CD4-positive, alpha-beta memory T cell (primary cell): ENCODE measurements at places on chromosomes 5 and 9. TPM values are rescaled to one million over a fixed set of nuclear protein-coding genes. Genes with fewer than 3 reads are reported as not detected.

Gene PKD2L2
- not detected for total RNA-seq

DNA sequence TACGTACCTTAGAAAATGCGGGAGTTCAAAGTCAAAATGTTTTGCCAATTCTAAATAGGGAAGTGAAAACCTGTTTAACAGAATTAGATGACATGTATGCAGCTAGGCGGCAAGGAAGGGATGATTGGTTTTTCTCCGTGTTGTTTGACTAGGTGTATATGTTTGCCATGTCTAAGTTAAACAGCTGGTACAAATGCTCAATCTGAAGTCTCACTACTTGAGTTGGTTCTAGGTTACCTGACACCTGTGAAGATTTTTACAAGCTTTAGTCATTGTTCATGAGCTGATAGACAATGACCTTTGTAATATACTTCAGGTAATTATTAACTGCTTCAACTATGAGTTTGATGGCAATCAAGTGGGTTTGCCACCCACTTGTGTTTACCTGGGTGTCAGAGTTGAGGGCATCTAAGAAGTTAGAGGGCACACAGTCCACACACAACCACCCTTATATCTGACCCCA, 74.3 kb downstream of the SLC44A1 start:
- no peak overlapping the region for H3K27ac ChIP-seq
- H3K4me1 ChIP-seq = no peaks in the 10 kb centered on the region
- H3K36me3 ChIP-seq = no peaks in the 10 kb centered on the region

GRCh38 chr5:181166812-181167733, 19.7 kb downstream of the OR2V2 start:
- peaks cover 11% of the 10 kb centered on the region for H3K4me1 ChIP-seq
- peaks cover 45% of the 10 kb centered on the region for H3K27me3 ChIP-seq
- DNase-seq = no peak
- no peaks in the 10 kb centered on the region for H3K36me3 ChIP-seq

Gene GPR150
- 2.4 TPM for total RNA-seq

DNA sequence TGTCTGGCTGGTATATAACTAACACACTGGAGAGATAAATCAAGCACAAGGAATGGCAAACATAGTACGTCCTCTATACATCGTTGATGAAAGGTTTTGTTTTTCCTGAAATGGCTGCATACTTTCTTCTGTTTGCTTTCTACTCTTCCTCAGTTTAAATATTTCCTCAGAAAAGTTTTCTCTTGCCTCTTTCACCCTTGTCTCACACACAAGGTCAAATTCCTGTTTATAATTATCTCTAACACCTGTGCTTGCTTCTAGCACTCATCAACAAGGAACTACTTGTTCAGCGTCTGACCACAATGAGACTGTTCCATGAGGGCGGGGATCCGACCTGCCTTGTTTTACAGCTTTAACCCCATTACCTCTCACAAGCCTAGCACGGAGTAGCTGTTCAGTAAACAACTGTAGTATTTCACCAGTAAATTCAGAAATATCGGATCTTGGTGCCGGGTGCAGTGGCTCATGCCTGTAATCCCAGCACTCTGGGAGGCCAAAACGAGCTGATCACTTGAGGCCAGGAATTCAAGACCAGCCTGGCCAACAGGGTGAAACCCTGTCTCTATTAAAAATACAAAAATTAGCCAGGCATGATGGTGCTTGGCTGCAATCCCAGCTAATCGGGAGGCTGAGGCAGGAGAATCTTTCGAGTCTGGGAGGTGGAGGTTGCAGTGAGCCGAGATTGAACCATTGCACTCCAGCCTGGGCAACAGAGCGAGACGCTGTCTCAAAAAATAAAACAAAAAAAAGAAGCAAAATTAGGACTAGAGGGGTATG, 37.0 kb downstream of the NR6A1 start:
- no peak overlapping the region for H3K4me3 ChIP-seq
- no peaks in the 10 kb centered on the region for H3K36me3 ChIP-seq
- no peaks in the 10 kb centered on the region for H3K4me1 ChIP-seq
- no peak for DNase-seq
- H3K27me3 ChIP-seq = no peaks in the 10 kb centered on the region
- no peak overlapping the region for H3K27ac ChIP-seq

DNA sequence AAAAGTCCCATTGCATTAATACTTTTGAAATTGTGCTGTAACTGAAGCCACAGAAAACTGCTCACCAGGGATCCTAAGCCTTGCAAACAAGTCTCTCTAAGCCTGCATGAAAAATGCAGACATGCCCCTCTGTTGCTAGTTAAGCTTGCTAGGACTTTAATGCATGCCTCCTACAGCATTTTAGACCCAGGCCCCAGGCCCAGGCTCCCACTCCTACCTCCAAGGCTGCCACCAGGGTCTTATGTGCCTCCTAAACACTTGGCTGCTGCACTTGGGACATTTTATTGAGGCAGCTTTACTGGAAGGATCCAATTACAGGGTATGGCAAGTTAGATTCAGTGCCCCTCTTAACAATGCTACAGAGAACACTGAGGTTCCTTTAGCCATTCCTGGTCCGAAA, 467.3 kb upstream of the CLINT1 start:
- H3K27ac ChIP-seq = no peak overlapping the region
- no peaks in the 10 kb centered on the region for H3K36me3 ChIP-seq
- no peak overlapping the region for H3K4me3 ChIP-seq
- H3K27me3 ChIP-seq = no peaks in the 10 kb centered on the region
- no peaks in the 10 kb centered on the region for H3K4me1 ChIP-seq

DNA sequence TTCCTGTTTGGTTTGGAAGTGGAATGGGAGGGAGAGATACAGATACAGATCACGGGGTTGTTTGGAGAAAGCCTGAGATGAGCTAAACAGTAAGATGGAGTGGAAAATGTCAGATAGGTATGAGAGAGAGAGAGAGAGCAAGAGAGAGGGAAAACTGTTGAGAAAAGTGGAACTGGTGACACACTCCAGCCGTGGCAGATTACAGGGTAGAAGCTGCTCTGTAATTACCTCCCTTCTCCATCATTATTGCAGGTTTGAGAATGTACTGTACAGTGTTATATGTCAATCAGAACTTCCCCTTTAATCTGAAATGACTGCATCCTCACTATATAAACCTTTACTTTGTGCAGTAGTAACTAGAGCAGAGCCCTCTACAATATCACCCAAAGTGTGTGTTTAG, 74.5 kb upstream of the WWC1 start:
- no peaks in the 10 kb centered on the region for H3K4me1 ChIP-seq
- H3K4me3 ChIP-seq = no peak overlapping the region
- H3K36me3 ChIP-seq = no peaks in the 10 kb centered on the region
- DNase-seq = no peak
- no peaks in the 10 kb centered on the region for H3K27me3 ChIP-seq
